Left renal cortex interstitium (tissue), 4 donors: ENCODE measurements at places on chromosomes 7 and 10.
A peak's percentile ranks its signal among the peaks of the same experiment; 100 is the strongest.

DNA sequence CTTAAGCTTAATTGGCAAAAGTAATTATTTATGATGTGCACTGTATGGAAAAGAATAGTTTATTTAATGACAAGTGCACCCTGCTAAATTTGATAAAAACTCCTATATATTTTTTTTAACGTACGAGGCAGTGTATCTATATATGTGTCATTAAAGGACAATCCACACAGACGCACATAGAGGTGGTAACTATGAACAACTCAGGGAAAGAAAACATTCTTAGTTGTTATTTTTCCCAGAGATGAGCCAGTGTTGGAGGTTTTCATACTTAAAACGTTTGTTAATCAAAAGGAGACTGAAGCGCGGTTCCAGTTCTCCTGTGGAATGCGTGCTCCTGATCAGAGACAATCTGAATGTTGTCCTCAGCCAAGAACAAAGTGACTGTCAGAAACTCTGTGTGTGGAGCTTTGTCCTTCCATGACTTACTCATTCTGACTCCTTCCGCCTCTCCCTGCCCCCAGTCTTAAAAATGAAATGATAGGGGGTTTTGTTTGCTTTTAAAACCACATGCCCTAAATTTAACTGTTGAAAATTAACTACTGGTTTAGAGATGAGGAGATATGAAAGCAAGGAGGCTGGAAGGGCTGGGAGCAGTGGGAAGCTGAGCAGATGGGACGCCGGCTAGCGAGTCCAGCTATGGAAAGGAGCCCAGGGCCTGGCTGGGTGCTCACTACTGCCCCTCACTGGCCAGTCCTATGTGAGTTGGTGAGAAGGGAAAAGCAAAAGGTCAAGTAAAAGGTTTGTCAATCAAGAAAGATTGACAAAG lies 99.6 kb downstream of the SVIL start:
- no peak for DNase-seq

- no peak for DNase-seq
Measured at GRCh38 chr10:9097991-9098306, 1043.5 kb downstream of the GATA3 start.

- no peak for DNase-seq
Measured at GRCh38 chr10:57815949-57816348, 451.7 kb downstream of the IPMK start.

DNA sequence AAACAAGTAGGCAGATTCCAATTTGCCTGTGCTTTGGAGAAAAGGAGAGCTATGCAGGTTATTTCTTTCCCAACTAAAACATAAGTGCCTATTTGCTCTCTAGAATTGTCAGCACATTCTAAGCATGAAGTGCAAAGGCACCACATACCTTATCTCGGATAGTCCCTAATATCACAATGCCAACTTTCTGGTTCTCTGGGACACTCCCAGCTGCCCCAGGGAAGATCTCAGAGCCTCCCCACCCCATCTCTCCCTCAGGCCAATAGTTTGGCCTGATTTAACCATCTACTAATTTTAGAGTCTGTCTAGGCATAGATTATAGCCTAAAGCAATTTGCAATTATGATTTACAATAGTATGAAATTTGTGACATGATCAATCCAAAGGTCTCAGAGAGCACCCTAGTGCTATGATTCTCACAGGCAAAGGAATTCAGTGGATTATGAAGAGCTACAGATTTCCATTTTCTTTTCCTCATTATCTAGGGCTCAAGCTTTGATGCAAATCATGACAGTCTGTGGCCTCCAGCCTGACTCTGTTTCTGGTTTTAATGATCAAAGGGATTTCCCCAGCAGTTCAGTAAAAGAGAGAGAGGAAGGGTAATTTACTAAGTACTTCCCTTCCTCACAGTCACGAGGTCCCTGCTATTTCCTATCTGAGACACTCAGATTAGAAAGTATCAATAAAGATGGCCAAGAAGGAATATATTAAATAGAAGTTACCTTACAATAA lies 29.0 kb upstream of the IL6 start:
- DNase-seq, result no peak

DNA sequence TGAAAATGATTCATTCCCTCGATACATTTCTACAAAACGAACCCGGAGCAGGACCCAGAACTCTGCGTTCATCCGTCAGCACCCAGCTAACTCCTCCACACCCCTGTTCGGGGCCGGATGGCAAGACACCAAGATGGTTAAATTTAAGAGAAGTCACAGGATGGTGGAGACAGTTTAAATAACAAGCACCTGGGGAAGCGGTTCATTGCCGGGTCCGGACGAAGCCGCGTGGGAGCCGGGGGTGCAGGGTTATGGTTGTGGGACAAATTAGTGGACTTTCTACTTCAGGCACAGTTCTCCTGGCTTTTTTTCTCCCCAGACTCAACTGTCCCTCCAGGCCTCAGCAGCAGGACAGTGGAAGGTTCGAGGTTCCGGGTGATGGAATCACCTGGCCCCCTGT lies 45.4 kb downstream of the ASB13 start:
- no peak for DNase-seq

- no peak for DNase-seq
Measured at GRCh38 chr7:150824379-150825177, 24.0 kb downstream of the TMEM176A start.

DNA sequence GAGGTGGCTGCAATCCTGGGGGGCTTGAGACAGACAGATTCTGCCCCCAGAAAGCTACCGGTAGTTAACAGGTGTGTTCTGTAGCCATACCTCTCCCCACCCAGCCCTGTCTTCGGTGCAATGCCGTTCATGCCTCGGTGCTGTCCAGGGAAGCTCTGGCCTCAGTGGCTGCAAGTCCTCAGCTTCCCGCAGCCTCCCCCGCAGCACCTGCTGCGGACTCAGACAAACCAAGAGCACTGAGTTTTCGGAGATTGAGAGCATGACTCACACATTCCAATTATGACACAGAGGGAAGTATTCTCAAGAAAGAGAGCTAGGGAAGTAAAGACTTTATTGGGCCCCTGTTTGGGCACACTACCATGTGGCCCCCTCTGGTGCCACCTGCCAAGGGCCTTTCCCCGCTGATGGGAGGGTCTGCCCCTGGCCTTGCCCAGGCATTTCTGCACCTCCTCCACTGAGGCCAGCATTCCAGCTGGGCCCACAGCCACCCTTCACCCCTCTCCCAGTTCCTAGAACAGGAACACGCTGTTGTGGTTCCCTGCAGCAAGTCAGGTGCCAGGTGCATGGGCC lies 30.2 kb upstream of the EZH2 start:
- DNase-seq, result no peak

- DNase-seq, result no peak
Measured at GRCh38 chr7:122067077-122067476, 77.0 kb downstream of the AASS start.

DNA sequence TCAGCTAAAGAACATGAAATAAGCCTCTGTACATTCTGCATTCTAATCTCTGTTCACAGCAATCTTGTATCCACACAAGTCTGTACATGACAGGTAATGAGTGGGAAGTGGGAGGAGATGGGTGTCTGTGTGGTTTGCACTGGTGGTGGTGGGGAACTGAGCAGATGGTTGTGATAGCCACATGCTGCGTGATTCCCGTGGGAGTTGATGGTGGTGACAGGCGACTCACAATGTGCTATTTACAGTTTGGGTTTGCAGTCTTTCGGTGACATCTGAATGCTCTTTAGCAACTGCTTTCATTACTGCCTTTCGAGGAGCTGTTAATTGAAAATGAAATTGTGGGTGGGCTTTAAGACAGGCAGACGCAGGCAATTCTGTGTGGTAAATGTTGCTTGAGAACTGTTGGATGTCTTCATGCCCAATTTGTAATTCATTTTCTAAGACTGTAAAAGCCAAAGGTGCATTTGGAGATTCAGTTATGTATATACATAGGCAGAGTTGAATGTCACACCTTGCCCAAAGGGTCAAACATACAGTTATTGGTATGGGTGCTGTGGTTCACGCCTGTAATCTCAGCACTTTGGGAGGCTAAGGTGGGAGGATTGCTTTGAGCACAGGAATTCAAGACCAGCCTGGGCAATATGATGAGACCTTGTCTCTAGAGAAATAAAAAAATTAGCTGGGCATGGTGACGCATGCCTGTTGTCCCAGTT lies 308.2 kb downstream of the AUTS2 start:
- no peak for DNase-seq

DNA sequence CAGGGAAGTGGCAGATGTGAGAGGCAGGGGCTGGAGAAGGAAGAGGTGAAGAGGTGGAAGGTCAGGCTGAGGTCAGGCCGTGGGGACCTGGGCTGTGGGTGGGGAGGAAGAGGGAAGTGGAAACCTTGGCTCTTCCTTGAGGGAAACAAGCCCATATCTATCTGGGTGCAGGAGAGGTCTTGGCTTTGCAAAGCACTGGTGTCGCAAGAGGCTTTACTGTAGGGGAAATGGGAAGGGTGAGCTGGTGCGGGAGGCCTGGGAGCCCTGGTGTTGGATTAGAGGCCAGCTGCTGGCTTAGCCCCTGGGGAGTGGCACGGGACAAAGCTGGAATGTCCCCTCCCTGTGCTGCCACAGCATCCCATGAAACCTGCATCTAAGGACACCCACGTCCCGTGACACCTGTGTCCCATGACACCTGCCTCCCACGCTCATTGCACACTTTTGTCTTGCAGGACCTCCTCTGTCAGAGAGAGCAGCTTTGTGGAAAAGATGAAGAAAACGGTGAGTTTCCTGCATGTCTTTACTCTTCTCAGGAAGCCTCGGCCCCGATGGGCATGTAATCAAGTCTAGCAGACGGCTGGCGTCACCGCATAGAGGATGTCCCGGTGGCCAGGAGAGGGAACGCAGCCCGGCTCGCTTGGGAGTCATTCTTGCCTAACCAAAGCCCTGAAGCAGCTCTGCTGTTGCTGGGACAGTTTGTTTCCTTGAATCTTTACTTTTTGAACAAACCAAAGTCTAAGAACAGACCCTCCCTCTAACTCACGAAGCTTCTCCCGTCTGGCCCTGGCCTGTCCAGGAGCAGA lies 22.2 kb downstream of the TMEM120A start:
- no peak for DNase-seq

- no peak for DNase-seq
Measured at GRCh38 chr10:103693812-103694205, 161.6 kb downstream of the SH3PXD2A start.

- no peak for DNase-seq
Measured at GRCh38 chr7:128137181-128137580, 103.9 kb upstream of the LEP start.

DNA sequence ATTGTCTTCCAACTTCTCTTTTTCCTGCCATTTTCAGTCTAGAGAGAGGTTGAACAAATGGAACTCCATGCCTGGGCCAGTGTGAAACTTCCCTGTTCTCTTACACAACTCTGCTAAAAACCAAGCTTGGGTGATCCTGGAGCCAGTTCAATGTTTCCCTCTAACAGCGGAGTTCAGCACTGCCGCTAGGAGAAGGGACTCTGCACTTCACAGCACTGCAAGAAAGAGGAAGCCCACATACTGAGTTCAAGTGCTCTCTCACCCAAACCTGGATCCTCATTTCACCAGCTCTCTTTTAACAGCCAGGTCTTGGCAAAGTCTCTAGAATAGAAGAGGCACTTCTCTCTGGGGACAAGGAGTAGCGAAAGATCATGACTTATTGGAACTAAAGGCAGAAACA lies 18.8 kb downstream of the FOXI2 start:
- no peak for DNase-seq

GRCh38 chr7:126606331-126606730 lies 646.4 kb downstream of the GRM8 start:
- no peak for DNase-seq

GRCh38 chr10:130394832-130395231 lies 258.6 kb downstream of the GLRX3 start:
- DNase-seq, result no peak

GRCh38 chr10:24503461-24504320 lies 220.0 kb downstream of the ARHGAP21 start:
- peak; percentile 40 for DNase-seq

DNA sequence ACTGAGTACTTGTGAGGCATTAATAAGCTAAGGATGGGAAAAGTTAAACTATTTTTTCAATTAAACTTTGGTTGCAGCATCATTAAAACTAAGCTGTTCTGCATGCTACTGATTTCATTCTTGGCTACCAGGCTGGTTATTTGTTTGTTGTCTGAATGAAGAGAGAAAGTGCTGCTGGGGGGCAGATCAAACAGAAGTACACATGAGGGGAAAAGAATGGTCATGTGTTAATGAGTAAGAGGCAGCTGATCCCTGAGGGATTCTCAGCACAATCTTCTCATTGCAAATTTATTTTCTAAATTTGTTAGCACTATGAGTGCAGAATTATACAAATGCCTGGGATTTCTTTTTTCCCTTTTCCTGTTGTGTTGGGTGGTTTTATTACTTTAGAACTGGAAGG lies 213.2 kb upstream of the HPS1 start:
- DNase-seq, result no peak

DNA sequence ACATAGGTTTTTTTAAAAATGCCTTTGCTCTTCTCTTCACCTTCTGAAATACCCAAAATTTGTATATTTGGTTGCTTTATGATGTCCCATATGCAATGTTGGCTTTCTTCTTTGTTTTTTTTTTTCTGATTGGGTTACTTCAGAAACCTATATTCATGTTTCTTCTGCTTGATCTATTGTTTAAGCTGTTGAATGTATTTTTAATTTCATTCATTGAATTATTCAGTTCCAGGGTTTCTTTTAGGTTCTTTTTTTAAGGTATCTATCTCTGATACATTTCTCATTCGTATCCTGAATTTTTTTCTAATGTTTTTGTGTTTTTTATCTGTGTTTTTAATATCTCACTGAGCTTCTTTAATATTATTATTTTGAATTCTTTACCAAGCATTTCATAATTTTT lies 221.0 kb upstream of the MTPN start:
- DNase-seq, result no peak

- no peak for DNase-seq
Measured at GRCh38 chr7:1997537-1998076, 235.1 kb downstream of the MAD1L1 start.

DNA sequence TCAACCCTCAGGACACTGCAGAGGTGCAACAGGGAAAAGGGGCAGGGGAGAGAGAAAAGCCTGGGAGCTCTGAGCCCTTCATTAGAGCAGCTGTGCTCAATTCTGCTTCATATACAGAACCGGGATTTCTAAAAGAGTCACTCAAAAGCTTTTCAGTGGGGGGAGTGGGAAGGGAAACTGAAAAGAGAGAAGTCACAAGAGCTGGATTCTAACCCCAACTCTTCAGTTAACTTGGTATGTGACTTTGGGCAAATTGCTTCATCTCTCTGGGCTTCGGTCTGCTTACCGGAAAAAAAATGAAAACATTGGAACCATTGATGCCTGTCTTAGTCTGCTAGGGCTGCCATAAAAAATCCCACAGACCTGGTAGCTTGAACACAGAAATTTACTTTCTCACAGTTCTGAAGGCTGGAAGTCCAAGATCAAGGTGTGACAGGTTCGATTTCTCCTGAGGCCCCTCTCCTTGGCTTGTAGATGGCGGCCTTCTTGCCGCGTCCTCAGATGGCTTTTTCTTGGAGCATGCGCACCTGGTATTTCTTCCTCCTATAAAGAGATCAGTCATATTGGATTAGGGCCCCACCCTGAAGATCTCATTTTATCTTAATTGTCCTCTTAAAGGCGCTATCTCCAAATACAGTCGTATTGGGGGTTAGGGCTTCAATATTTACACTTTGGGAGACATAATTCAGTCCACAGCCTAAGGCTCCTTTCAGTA lies 118.3 kb upstream of the KMT2E start:
- no peak for DNase-seq
